ENCODE measurements at places on chromosomes 16 and 17. TPM values are rescaled to one million over a fixed set of nuclear protein-coding genes. Genes with fewer than 3 reads are reported as not detected.

SLFN12 gene
- 41.2 TPM for total RNA-seq

TBC1D3E gene
- total RNA-seq: not detected

SLC35G6 gene
- not detected for total RNA-seq

IRF8 gene
- total RNA-seq: 0.19 TPM

SARM1 gene
- total RNA-seq: 7.5 TPM

MT1G gene
- total RNA-seq: 1.5 TPM

EPN3 gene
- not detected for total RNA-seq

KRTAP4-4 gene
- not detected for total RNA-seq

TMEM238L gene
- not detected for total RNA-seq

CCDC40 gene
- 2.7 TPM for total RNA-seq

ZNF597 gene
- 2.7 TPM for total RNA-seq

SNX20 gene
- not detected for total RNA-seq

HELZ gene
- total RNA-seq: 87.1 TPM

KIF19 gene
- total RNA-seq: not detected

DHRS7C gene
- not detected for total RNA-seq

STX1B gene
- total RNA-seq: 0.19 TPM

OSGIN1 gene
- 1.1 TPM for total RNA-seq

C16orf95 gene
- total RNA-seq: 4.8 TPM

ALOX12 gene
- total RNA-seq: not detected

SEZ6L2 gene
- total RNA-seq: 10.4 TPM

Measured in regular cardiac myocyte (primary cell).